ENCODE measurements at places on chromosomes 11 and 22.

DNA sequence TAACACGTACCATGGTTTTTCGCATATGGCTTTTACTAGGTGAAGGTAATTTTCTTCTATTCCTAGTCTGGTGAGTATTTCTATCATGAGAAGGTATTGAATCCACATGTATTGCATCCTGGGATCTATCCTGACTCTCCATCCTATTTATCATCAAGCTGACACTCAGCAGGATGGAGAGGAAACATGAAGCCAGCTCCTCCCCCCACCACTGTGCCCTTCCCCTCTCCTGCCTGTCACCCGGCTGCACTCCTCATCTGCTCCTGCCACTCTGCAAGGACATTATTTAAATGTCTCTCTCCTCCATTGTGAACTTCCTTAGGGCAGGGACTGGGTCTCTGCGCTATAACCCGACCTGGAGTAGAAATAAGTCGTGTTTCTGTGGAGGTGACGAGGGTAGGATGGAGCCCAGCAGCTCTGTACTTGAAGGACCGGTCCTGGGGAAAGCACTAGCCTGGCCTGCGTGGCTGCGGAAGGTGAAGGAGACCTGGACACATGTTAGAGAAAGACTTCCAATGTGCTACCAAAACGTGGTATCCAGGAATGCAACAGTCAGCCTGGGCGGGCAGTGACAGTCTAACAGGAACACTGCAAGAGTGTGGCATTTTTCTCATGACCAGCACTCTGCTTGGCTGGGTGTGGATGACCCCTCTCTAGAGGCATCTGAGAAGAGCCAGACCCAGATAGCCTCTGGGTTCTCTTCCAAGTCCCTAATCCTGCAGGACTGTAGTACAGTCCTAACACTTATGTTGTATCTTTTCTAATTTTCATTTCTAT is 111.2 kb downstream of the MICAL3 start:
- DNase-seq: no peak

- DNase-seq: no peak
Observed at GRCh38 chr11:16917941-16918340, 96.3 kb downstream of the PLEKHA7 start.

DNA sequence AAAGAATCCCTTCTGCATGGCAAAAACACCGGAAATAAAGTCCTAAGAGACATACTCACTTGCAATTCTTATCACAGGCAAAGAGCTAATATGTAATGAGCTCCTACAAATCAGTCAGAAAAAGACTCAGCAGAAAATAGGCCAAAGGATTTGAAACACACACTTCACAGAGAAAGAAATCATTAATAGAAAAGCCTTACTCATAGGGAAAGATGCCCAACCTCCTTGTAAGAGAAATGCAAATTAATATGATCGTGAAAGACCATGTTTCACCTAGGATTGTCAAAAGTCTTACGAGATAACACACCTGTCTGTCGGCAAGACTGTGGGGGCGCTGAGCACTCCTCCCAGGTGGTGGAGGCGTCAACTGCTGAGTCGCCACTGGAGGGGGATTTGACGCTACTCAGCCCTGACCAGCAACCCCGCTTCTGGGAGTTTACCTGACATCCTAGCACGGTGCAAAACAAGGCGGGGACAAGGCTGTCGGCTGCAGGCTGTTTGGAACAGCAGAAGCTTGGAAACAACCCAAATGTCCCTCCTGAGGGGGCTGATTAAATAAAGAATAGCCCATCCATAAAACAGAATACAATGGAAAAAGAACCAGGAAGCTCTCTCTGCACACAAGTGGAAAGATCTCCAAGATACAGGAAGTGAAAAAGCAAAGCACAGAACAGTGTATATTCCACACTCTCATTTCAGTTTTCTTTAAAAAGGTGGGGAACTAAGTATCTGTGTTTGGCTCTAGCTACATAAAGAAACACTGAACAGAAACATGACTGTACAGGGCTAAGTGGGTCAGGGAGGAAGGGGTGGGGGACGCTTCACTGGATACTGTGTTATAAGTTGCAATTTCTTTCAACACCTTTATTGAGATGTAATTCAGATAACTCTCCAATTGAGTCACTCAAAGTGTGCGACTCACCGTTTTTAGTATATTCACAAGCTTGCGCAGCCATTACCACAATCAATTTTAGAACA is 11.5 kb downstream of the CSNK1E start:
- no peak for DNase-seq

DNA sequence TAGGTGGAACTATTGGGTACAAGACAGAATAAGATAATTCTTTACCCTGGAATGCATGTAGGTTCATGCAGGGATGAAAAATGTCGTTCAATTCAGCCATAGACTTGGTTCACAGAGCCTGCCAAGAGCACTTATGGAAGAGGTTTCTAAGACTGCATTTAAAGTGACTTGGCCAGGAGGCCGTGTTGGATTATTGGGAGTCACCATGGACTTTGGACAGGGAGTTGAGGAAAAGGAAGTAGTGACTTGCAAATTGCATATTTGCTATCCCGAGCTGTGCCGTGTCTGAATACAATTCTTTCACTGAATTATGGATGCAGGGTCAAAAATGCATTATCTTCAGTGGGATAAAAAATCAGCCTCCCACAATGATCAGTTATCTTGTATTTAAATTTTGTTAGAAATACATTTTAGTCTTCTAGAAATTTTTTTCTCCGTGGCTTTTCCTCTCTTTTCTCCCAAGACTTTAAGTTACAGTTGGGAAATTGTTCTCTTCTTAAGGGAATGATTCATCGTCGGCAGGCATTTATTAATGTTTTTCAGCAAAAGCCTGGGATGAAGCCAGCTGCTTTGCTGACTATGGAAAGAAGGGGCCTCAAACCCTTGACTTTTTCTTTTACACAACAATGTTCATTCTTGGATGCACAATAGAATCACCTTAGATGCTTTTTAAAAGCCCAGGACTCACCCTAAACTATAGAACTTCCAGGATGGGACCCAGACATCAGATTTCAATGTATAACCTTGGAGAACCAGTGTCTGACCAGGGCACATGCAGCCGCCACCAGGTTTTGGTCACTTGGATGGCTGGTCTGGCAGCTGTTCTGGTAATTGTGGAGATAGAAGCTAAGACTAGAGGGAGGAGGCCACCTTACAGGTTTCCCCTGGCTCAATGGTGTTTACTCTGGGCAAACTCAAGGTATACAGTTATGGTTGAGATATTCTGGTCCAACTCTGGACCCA is 70.8 kb downstream of the FAT3 start:
- DNase-seq: no peak

- no peak for DNase-seq
Observed at GRCh38 chr11:80650966-80651365, 1210.1 kb upstream of the TENM4 start.

DNA sequence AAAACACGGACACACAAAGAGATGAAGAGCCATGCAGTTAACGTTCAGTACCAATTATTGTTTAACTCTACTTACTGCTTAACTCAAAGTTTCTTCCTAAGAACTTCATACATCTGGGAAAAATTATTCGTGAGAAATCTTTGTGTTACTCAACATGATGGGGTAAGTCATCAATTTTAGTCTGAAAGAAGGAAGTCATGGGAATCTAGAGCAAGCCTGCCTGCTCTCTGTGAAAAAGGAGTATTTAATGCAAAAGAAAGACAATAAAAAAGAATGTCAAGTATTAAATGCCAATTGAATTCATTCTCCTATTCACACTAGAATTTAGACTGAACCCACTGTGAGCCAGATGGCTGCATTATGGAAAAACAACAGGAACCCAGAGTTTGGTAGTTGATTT is 16.0 kb downstream of the TMEM123 start:
- DNase-seq: no peak

GRCh38 chr11:16223558-16223957 is 132.8 kb downstream of the SOX6 start:
- DNase-seq: no peak

DNA sequence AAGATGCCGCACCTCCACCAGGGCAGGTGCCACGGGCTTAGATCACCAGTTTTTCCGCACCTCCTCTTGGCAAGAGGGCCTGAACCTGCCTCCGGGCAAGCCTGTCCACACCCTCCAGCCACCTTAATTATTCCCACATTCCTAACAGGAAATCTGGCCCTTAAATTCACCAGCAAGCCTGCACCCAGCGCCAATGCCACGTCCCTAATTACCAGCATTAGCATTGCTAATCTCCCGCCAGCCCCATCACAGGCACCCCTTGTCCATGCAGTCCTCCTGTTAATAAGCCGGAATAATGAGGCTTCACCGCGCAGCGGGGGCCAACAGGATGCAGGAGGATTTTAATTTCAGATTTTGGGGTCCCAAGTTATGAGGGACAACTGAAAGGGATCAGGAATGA is 69.7 kb downstream of the PHF21B start:
- no peak for DNase-seq

DNA sequence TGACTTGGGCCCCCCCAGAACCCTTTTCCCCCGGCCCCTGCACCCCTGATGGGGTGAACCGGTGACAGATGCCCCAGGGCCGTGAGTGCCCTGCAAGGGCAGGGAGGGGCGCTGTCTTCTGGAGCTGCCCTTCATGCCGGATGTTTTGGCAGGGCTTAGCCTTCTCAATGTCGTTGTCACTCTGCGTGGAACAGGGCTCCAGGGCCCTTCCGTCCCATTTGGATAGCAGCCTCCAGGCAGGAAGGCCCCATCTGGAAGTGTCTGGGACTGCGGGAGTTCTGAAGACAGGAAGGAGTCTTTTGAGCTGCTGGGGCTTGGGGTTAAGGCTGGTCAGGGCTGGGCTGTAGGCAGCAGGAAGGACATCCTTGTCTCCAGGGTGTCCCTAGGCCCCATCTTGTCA is 4.6 kb downstream of the FRMD8 start:
- no peak for DNase-seq

- DNase-seq: no peak
Observed at GRCh38 chr11:125287491-125288210, 123.1 kb downstream of the PKNOX2 start.

- no peak for DNase-seq
Observed at GRCh38 chr22:48920776-48921241, 906.9 kb downstream of the BRD1 start.

All from SK-N-DZ (cell line).